Stimulated activated CD8-positive, alpha-beta memory T cell treated with anti-CD3 and anti-CD28 coated beads, Interleukin-2, amount 100 ng/mL, for 1 hour (primary cell): ENCODE measurements at places on chromosomes 16 and 17.

DNA sequence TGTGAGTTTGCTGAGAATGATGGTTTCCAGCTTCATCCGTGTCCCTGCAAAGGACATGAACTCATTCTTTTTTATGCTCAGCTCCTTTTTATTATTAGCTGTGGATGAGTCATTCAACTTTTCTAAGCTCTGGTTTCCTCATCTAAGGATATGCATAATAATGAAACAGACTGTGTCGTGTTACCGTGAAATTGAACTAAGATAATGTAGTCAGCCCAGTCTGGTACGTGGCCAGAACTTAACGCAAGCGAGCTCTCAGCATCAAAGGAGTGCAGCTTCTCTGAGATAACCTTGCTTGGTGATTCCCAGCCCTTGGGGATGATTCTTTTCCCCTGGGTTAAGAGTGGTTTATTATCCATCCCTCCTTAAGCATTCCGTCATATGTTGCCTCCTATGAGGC, 454.3 kb upstream of the EEF2KMT start:
- DNase-seq = no peak

DNA sequence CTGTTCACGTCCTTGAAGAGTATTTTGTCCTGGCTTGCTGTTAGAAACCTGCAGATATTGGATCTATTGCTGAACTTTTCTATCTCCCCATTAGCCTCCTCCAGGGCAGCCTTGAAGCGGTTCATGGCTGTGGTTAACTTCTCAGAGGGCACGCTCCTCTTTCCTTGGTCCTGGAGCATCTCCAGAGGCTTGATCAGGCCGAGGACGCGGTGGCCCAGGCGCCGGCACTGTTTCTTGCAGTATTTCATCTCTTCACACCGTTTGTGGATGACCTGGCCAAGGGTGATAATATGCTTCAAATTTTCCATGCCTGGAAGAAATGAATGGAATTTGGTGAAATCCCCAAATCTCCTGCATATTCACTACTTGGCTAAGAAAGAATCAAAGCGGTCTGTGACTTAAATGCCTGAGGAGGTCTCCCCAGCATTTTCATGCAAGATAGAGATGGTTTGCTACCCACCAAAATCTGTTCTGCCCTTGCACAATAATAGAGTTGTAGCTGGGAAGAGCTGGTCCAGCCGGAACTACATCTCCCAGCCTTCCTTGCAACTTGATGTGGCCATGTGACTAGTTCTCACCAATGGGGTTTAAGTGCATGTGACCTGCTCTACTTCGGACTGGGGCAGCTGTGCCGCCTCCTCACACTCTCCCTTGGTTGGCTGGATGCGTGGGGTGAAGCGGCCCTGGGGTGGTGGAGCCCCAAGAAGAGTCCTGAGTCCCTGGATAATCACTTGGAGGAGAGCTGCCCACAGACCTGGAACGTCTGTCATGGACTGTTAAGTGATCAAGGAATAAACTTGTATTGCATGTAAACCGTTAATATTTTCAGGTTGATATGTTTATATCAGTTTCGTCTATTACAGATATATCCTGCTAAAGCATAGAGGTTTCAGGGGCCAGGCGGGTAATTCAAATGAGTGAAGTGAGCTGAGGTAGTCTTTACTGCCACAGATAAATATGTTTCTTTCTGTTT, 4.9 kb downstream of the MLKL start:
- DNase-seq = peak; percentile 23

- peak; percentile 8 for DNase-seq
Observed at GRCh38 chr16:82229800-82230619, 60.0 kb upstream of the MPHOSPH6 start.

GRCh38 chr17:26807024-26807423, 486.9 kb upstream of the WSB1 start:
- no peak for DNase-seq

DNA sequence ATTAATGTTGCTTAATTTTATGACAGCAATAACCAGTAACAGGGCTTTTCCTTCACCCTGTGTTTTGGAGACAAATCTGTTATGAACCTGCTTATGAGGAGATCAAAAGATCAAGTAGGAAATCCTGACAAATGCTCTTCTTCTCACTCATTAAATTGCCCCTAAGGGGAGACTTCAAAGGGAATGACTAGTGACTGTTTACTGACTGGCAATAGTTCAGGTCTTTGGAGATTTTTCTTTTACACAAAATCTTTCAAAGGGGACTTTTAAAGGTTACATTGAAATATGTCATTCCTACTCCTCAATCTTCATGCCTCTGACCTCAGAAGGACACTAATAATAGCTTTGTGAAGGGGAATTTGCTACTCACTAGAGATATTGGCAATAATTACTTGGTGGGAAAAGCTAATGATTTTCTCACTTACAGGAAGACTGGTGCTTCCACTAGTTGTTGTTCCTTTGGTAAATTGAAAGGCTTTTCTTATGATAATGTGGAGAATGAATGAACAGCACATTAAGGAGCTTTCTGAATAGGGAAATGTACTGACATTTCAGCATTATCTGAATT, 292.9 kb upstream of the CA10 start:
- no peak for DNase-seq

GRCh38 chr17:40032322-40033320, 17.4 kb downstream of the CSF3 start:
- DNase-seq = no peak
